CD4-positive, alpha-beta T cell treated with Interleukin-1 beta for 1 hour (primary cell): ENCODE measurements at places on chromosomes 6 and 20.

DNA sequence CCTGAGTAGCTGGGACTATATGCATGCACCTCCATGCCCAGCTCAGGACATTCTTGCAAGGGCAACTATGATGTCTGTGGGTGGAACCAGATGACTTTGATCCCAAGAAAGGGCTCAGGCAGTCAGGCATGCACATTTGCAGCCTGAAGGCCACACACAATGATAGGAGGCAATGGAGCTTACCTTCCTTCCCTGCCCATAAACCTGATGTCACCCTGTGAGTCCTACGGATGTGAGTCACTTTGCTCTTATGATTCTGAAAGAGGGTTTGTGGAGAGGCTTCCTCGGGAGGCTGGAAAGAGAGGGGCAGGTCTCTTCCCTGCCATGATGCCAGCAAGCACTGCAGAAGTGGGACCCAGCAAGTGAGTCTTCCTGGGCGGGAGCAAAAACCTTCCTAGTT, 202.4 kb downstream of the LY86 start:
- no peak for DNase-seq

GRCh38 chr6:138230759-138231380, 12.6 kb upstream of the PBOV1 start:
- no peak for DNase-seq

GRCh38 chr6:30691208-30691847, 544 bp upstream of the NRM start:
- DNase-seq = no peak

- DNase-seq = no peak
Observed at GRCh38 chr20:8562356-8562755, 430.3 kb downstream of the PLCB1 start.

DNA sequence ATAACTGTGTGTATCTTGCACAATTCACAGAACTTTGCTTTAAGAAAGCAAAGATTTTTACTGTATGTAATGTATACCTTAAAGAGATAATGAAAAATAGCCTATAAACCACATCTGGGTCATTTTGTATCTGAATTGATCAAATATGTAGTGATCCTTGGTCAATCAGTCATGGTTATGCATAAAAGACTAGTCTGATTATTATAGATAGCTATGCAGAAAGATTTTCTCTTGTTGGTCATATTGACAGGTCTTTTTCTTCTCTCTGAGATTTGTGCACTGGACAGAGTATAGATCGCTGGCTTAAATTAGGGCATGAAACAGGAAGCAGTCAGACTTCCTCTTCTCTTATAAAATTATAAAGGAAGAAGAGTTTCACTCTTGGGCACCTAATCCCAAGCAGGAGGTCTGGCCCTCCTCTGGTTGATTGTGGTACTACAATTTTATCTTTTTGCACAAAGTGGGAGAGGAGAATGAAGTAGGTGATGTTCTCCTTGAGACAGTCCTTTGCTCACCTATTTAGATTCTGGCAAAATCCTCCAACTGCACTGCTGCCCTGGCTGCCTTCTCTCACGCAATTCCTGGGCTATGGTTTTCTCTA, 380.9 kb upstream of the RGS17 start:
- no peak for DNase-seq

GRCh38 chr20:23629017-23629541, 8.7 kb downstream of the CST3 start:
- DNase-seq = no peak

GRCh38 chr6:16939839-16940238, 162.0 kb upstream of the STMND1 start:
- no peak for DNase-seq

DNA sequence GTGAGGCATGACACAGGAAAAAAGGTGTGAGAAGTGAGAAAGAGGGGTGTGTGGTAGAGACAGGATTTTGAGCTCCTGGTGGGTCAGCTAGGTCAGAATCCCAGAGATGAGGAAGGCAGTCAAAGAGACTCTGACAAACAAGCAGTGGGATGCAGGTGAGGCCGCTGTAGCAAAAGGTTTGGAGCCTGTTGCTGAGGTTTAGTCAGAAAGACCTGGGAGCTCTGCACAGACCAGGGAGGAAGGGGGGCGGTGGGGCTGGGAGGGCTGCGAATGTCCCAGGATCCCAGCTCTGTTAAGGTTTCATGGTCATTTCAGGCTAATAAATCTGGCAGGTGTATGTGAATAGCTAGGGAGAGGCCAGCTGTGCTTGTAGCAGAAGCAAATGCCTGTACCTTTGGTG, 373.9 kb upstream of the SYNCRIP start:
- no peak for DNase-seq

DNA sequence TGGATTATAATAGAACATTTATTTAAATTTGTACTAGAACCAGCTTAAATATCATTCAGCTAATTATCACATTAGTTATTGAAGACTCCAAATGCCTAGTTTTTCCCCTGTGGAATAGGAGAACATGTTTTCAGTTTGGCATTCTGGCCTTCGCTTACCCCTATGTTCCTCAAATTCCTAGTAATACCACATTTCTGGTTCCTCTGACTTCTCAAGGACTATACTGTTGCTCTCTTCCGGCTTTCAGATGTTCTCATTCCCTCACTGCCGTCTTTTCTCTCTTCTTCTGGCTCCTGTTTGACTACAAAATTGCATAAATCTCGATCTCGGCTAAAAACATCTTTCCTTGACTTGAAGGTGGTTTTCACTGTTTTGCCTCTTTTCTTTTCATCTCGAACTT, 71.8 kb upstream of the KHDRBS2 start:
- no peak for DNase-seq

DNA sequence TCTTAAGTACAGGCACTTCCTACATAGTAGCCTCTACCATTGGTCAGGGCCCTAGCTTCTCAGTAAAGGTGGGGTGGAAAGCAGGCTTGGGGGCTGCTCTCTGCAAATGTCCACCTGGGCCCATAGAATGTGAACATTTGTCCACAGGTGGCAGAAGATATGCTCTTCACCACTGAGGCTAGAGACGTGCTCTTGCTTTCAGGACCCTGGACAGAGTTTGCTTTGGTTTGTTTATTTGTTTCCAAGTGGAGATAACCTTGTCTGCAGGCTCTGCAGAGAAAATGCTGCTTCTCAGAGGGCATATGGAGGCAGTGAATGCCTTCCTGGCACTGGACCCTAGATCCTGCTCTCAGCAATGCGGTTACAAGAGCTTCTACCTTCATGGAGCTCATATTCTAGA, 129.0 kb downstream of the F13A1 start:
- no peak for DNase-seq

DNA sequence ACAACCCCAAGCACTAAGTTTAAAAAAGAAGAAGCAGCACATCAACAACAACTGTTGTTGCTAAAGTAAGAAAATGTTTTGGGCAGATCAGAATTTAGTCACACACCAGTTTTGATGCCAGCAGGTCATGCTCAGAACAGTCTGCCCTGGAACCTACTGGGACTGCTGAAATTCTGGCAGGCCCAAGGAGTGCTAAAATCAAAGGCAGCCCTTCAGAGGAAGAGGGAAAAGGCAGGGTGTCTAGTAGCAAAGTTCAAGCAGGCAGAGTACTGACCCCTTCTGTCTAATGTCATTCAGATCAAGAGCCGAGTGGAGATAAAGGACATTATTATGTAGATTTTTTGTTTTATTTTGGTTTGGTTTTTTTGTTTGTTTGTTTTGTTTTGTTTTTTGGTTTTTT, 96.6 kb upstream of the LOC128125822 start:
- no peak for DNase-seq

DNA sequence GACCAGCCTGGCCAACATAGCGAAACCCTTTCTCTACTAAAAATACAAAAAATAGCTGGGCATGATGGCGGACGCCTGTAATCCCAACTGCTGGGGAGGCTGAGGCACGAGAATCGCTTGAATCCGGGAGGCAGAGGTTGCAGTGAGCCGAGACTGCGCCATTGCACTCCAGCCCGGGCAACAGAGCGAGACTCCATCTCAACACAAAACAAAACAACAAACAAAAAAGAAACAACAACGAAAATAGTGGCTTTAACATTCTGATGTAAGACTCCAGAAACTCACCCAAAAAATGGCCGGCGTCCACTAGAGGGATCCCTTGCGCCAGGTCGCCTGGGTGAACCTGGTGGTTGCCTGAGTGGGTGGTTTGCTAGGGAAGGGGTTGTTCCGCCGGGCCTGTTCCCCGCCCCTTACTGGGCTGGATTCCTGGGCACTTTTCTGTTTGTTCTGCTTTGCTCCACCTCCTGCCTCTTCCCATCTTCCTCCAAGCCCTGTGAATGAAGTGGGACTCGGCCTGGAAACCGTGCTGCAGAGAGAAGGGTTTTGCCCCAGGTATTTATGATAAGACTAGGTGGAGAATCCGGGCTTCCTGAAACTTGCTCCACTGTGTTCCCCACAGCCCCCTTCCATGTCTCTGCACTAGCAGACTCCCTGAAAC, 1.5 kb downstream of the PABPC1L start:
- DNase-seq = peak; percentile 53

GRCh38 chr20:6576726-6577125, 190.8 kb upstream of the BMP2 start:
- DNase-seq = no peak

DNA sequence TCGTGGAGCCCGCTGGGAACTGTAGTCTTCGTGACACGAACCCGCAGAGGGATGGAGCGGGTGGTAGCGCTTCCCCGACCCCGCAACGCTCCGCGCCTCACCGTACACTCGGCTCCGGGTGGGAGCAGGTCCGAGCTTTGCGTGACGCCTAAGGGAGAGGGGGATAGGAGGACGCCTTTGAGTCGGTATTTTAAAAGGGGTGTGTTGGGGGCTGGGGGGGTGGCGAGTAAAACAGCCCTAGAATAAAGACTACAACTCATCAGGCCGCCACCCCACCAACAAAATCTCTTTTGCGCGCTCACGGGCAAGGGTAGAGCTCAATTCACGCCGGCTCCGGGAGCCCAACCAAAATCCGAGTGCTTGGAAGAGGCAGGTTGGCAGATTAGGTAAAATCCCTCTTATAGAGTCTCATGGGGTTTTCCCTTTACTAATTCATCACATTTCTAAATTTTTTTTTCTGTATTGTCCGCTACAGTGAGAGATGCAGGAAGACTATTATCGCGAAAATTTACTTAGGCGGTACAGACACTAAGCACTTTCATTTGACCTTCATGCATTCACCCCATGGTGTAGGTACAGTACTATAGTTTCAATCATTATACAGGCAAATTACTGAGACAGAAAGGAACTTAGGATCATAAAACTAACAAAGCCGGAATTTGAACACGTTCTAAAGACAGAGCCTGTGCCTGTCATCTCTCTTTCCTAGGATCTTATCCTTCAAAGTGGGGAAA, 706 bp upstream of the SNX14 start:
- peak; percentile 55 for DNase-seq

DNA sequence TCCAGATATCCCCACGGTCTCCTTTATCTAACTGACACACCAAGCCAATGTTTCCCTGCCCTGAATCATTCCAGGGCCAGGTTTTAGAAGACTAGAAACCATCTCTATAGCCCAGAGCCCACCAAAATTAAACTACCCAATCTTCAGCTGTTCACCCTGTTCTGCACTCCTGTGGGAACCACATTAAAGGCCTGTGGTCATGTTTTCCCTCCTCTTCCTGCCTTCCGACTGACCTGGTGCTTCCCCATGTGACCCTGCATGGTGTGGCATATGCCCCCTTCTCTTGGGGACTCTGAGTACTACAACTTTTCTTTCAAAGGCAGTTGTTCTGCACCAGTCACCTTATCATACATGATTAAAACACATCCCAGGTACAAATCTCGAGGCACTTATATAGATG, 155.0 kb downstream of the TMEM200A start:
- no peak for DNase-seq

GRCh38 chr6:31121131-31121790, 1.0 kb upstream of the CDSN start:
- DNase-seq = no peak

GRCh38 chr6:55281215-55281614, 46.1 kb upstream of the GFRAL start:
- no peak for DNase-seq

DNA sequence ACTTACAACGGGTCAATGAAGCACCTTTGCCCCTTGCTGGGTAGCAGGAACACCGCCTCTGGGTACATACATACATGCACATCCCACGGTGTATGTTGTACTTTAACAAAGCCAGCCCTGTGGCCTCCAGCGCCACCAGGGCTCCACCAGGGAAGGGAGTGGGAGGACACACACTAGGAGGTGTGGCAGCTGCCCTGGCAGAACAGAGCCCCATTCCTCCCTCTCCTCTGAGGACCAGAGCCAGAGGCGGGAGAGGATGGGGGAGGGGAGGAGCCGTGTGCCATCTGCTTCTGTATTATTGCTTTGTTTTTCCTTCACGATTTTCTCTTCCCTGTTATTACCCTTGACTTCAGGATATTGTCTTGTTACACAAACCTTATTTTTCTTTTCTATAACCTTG, 105.8 kb upstream of the TRAF3IP2 start:
- DNase-seq = no peak

DNA sequence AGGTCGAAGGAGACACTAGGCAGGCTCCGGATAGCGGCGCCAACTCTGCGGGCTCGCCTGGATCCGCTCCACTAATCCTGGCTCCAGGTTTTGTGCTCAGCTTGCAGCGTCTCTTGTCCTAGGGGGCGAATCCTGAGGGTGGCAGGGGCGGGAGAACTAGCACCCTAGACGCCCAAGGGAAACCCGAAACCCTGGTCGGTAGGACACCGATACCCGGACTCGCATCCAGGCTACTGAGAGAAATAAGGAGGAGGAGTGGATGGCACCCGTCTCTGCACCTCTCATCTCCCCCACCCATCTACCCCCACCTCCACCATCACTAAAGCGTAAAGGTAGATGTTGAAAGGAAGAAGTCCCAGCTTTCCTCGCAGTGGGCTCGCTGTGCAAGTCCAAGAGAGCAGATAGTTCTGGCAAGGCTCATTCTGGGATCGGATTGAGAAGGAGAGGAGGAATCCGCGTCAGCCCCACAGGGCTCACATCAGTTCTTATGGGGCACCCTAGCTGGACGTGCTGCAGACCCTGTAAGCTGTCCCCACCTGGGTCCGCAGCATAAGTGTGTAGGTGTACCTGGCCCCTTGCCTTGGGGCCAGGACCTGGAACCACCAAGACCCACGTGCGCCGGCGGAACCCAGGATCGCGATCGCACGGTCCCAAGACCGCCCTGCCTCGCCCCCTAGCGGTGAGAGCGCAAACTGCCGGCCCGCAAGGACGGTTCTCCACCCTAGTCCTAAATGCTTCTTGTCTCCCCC, 6.9 kb downstream of the SLC32A1 start:
- peak; percentile 75 for DNase-seq

GRCh38 chr20:58905236-58905635, 52.7 kb downstream of the GNAS start:
- DNase-seq = no peak
